ENCODE measurements at places on chromosomes 12 and 14.

DNA sequence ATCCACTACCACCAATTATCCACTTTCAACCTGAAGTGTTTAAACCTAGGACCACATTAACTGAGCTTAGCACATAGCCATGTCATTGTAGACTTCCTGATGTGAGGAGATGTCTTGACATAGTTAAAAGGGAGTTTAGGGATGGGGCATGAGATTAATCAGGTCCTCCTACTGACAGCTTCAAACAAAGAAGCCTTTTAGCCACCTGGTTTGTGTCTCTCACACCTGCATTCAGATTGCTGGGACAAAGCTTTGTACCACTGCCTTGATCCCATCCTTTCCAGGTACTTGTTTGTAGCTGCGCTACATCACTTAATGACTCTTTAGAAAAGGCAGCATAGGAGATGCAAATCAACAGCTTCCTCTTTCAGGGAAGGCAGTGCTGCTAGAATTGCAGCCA is 340.7 kb upstream of the DDHD1 start:
- peak; percentile 77 for DNase-seq

- no peak for DNase-seq
Measured at GRCh38 chr12:132423820-132424645, 65.9 kb upstream of the FBRSL1 start.

GRCh38 chr14:20460458-20461224 is 593 bp downstream of the PIP4P1 start:
- no peak for DNase-seq

- peak; percentile 55 for DNase-seq
Measured at GRCh38 chr12:52191841-52192791, at the start of gene KRT80. Gene KRT80, minus strand, starts transcription at chr12:52192014. Its CDS starts 112 bp downstream, at chr12:52191902.

DNA sequence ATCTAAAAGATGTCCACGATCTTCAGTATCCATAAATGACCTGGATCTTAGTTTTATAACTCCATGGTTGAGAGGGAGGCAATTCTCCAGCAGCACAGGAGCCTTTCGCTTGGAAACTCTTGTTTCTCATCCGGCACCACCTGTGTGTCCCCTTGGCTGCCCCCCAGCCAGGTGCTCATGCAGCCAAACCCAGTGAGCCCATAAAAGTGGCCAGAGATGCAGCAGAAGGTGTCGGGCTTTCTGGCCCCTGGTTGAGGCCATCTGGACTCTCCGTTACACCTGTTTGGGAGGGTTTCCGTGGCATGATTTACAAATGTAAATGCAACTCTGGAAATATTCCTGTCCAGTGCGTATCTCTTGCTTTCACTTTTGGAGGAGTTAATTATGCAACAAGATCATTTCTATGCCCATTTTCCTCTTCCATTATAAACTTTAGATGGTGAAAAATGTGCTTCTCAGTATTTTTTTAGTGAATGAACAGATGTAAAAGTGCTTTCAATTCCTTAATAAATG is 291.1 kb downstream of the DIO2 start:
- DNase-seq: no peak

DNA sequence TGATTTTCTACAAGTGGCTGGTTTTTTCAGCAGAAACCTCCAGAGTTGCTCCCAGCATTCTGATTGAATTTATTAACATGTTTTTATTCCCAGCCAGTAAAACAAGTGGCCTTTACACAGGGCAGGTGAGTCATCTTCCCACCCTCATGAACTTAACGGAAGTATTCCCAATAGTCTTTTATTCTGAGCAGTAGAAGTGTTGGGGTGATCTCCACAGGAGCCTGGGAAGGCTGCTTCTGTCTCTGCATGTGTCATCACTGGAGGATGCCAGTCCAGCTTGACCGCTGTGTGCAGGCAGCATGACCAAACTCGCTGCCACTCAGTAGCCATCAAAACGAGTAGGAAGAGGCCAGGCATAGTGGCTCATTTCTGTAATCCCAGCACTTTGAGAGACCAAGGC is 13.4 kb upstream of the DNAH10 start:
- no peak for DNase-seq

Measured in NCI-H1417 treated with DMSO at 0.1 percent for 48 hours (cell line).